ENCODE measurements at places on chromosomes 6 and 20. TPM values are rescaled to one million over a fixed set of nuclear protein-coding genes. Genes with fewer than 3 reads are reported as not detected.

GRCh38 chr20:47118641-47119040 lies 224.0 kb downstream of the EYA2 start:
- DNase-seq, result no peak

- no peak for DNase-seq
Observed at GRCh38 chr6:159053781-159054398, 9.1 kb upstream of the TAGAP start.

PDYN gene
- 0.41 TPM for polyA plus RNA-seq

C6orf58 gene
- polyA plus RNA-seq, result 1.3 TPM

DNA sequence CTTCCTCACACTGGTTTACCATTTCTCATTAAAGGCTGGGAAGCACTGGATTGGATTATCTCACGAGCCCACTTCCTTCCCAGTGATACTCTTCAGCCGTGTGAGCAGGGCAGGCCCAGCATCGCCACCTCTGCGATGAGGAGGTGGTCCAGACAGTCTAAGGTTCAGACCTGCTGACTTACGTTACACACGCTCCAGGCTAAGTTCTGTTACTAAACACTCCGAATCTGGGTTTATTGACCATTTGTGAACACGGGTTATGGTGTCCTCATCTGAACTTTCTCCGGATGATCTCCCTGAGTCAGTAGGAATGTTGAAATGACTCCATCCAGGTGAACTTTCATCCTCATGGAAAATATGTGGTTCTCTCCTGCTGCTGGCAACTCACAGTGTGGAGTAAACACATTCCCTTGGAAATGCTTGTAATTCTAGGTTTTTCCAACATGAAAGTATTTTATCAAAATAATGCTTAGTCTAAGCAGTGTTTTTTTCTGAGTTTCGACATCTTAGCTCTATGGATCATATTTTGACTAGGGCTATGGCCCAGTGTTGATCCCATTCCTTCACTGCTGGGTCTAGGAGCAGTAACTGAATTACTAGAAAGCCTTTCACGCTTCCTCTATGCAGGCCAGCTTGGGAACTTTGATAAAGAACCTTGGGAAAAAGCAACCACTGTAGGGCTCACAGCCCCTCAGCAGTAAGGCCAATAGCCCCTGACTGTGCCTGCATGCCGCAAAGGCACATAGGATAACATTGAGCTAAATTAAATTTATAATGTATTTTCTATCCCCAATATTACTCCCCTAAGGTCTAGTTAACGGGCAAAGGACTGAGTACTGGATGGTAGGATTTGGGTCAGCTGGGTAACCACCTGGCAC lies 37.7 kb upstream of the PXDC1 start:
- DNase-seq, result no peak

DNA sequence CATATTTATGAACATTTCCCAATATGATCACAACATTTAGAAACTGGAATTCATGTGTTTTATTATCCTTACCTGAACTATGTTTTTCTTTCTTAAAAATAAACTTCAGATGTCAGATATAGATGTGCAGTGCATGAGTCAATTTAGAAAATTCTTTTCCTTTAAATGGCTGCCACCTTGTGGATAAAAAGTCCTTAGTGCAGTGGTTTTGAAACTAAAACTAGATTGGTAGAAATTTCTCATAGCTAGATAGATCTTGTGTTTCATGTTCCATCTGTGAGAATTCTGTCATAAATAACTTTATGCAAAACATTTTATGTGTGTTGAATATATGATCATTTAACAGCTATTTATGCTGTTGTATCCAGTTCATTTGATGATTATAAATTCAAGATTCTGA lies 134.9 kb downstream of the KLHL32 start:
- DNase-seq, result peak; percentile 19

SYCP2L gene
- polyA plus RNA-seq, result 3.4 TPM

LINC00237 gene
- not detected for polyA plus RNA-seq

VSTM2L gene
- polyA plus RNA-seq, result 2.1 TPM

PGC gene
- polyA plus RNA-seq, result not detected

BEND6 gene
- polyA plus RNA-seq, result 4.9 TPM

Measured in renal pelvis (tissue), 12 donors.